ENCODE measurements at places on chromosomes 12 and 14.
A peak's percentile ranks its signal among the peaks of the same experiment; 100 is the strongest.

- no peak for DNase-seq
Observed at GRCh38 chr12:114751712-114752111, 67.7 kb upstream of the TBX3 start.

DNA sequence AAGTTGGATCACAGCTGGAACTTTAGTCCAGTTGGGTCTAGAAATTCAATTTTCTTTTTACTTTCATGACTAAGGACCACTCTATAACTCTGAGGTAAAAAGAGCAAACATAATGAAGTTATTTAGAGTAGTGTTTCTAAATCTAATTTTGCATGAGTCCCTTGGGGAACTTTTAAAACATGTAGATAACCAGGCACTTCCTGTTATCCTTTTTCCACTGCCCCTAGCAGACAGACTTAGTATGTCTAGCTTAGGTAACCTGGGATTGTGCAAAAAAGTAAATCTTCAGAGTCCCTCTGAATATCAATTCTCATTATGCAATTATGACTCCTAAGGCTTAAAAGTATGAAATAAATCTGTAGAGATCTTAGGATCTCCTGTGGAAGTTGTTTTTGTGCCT is 371.2 kb downstream of the DIO2 start:
- DNase-seq = no peak

- no peak for DNase-seq
Observed at GRCh38 chr14:58864751-58865513, 227.2 kb downstream of the DACT1 start.

GRCh38 chr12:121893961-121894460 is 5.4 kb downstream of the PSMD9 start:
- DNase-seq = peak; percentile 37

- DNase-seq = no peak
Observed at GRCh38 chr12:21337453-21337852, 2.7 kb upstream of the SLCO1A2 start.

GRCh38 chr14:78683206-78683605 is 513.0 kb downstream of the NRXN3 start:
- no peak for DNase-seq
